Hippocampal formation (tissue), 2 donors: ENCODE measurements at places on chromosomes 4 and X.

GRCh38 chr4:110627977-110628662 lies 5.2 kb upstream of the PITX2 start:
- no peak for DNase-seq

- DNase-seq = no peak
Observed at GRCh38 chr4:71026086-71026485, 32.6 kb downstream of the DCK start.

DNA sequence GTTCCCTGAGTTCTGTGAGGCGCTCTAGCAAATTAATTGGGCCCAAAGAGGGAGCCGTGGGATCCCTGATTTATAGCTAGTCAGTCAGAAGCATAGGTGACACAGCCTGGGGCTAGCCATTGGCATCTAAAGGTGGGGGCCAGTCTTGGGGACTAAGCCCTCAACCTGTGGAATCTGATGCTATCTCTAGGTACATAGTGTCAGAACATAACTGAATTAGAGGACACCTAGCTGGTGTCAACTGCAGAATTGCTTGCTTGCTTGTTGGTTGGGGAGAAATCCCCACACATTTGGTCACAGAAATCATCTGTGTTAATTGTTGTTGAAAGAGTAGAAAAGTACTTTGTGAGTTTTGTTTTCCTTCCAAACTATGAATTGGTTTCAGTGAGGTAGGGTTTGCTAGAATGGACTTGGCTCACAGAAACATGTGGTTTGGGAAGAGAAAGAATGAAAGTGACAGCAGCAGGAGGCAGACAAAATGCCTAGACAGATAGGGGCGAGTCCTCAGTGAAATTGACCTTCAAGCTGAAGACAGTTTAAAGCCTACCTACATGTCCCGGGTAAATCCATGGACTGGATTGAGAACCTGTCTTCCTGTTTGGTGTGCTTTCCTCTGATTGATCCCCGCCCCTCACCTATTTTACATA lies 12.8 kb upstream of the GPR82 start:
- no peak for DNase-seq

DNA sequence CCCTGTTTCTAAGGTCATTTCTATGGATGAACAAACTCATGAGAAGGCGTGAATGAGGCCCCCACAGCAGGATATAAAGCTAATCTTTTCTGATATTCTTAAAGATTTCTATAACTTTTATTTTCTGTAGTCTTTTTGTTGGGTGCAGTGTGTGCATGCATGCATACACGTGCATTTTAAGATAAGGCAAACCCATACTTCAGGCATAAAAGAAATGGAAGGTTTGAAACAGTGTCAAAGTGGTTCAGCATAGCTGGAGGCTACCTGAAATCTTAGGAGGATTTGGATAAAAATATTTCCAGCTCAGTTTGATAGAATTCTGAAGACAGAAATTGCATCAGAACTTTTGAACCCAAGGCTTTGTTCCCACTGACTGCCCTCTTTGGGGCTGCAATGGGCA lies 119.7 kb downstream of the PDHA2 start:
- no peak for DNase-seq

- DNase-seq = no peak
Observed at GRCh38 chrX:41518127-41518840, 71.1 kb downstream of the NYX start.

GRCh38 chr4:95761426-95761825 lies 78.5 kb upstream of the PDHA2 start:
- no peak for DNase-seq

DNA sequence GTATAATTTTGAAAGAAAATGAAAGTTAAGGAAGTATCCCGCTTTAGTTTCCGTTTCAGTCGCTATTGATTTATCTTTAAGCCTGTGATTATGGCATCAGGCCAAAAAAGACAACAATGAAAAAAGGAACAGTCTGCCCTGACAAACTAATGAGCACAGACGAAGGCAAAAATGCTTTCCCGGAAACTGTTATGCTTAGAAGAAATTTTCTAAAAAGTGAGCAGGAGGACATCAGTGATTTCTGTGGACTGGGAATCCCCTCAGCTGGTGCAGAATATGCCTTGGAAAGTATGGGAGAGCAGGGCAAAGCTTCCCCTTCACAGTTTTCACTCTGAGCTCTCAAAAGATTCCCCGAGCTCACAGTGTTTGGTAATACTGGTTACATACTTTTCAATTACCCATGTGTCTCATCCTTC lies 5.1 kb upstream of the CXCL10 start:
- no peak for DNase-seq

DNA sequence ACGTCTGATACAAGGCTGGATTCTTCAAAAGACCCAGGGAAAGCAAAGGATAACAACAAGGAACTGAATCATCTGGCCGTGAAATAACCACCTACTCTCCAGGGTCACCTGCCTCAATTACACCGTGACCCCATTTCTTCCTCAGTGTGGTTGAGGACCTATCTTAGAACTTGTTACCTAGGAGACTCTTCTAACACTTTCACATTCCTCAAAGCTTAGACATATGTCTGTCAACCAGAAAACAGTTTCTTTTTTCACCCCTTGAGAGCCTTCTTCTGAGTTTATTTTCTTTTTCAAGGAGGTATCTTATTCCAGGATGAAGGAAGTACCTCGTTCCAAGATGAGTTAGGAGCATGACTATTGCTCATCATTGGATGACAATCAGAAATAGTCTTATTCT lies 337.8 kb downstream of the ARHGAP24 start:
- no peak for DNase-seq

DNA sequence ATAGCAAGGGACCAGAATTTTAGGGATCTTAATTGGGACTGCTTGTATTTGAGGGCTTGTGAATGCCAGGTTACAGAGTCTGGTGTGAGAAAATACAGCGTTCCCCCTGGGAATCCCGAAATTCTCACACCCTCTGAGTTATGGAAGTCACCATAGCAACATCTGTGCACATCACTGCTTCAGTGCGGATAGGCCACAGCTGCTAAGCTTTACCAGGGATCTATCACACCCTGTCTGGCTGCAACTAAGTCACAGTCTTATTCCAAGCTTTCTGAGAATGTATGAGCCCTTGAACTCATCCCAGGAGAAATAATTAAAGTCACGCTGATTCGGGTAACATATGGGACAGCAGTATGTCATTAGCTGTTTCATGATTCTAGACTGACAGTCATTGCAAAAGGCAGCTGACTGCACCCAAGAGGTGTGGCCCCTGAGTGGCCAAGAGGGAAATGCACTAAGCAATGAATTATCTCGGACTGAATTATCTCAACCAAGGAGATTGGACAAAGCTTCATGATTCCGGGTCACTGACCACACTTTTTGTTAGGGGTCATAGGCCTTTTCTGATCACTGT lies 46.7 kb upstream of the BTC start:
- no peak for DNase-seq

GRCh38 chr4:176791591-176792325 lies 964 bp downstream of the VEGFC start:
- no peak for DNase-seq

- DNase-seq = no peak
Observed at GRCh38 chr4:79676705-79677104, 268.7 kb upstream of the GK2 start.

GRCh38 chr4:7104366-7105031 lies 36.6 kb upstream of the GRPEL1 start:
- DNase-seq = no peak

DNA sequence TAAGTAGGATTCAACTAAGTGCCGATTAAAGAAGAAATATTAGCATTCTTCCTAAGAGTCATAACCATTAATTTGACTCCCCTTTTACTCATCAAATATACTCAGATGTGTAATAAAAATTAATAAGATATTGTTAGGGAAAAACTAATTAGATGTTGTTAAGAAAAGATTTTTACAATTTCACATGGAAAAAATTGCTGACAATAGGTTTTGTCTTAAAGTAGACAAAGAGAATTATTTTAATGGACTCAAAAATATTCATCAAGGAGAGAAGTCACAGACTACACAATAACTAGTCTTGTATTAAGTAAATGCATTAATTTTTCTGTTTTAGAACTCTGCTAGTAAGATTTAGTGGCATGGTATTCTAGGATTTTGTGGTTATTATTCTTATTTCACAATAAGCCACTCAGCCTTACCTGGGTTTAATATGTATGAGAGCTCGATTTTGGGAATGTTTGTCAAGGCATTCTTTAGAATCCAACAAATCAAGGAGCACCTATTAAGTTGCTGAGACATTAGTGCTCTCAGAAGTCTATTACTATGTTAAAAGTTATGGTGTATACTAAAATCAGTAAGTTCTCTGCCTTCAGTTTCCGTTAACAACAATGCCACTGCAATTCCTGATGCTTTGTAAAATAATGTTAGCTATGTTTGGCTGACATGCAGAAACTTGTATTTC lies 110.2 kb upstream of the UGT8 start:
- DNase-seq = no peak

- no peak for DNase-seq
Observed at GRCh38 chrX:38126179-38126578, 94.5 kb downstream of the SRPX start.

DNA sequence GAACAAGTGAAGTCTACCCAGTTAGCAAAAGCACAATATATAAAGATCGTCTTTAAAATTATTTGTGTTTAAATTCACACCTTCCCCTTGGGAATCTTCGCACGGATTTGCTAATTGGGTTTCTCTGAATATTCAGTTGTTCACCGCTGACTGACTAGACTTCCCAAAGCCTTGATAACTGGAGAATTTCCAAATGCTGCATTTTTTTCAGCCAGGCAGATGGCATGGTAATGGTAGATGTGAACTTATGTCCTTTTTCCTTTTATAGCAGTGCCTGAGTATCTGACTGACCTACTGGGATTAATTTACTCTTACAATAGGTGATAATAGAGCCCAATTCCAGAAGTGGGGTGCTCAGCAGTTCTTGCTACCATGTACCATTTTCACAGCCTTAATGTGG lies 548.1 kb downstream of the PACRGL start:
- DNase-seq = no peak

DNA sequence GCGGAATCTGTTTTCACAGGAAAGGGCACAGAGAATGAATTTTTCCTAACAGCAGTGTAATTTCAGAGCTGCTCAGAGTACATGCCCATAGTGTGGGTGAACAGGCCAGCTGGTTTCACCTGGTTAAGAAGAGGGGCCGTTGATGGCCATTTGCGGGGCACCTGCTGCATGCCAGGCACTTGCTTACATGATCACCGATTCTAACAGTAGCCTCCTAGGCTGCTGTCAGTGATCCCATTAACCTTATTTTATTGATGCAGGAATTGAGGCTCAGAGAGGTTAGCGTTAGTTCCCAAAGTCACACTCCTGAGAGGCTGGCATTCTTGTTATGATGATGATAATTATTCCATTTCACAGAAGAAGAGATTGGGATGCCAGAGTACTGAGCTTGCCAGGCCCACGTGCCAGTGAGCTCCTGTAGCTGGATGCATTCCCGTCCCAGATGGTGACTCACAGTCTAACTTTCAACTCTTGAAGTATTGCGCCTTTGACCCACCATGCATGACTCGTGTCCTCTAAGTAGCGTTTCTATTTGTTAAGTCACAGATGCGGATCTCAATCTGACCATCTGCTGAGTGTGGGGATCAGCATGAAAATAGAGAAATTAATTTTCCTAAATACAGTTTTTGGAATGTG lies 76.5 kb downstream of the PSAPL1 start:
- peak; percentile 42 for DNase-seq

GRCh38 chr4:870951-871350 lies 45.0 kb upstream of the CPLX1 start:
- no peak for DNase-seq

DNA sequence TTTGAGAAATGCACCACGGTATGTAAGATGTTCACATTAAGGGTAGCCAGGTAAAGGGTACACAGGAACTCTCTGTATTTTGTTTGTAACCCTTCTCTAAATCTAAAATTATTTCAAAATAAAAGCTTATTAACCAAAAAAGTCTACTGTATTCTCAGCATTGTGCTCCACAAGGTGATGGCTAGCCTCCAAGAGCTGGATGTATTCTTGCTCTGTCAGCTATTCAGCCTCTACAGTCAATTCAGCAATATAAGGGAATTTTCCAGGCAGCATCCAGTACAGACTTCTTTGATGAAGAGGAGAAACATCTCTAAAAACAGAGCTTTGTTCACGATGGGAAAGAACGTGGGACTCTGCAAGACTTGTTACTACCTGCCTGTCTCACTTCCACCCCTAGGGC lies 63.5 kb upstream of the MAOA start:
- no peak for DNase-seq

DNA sequence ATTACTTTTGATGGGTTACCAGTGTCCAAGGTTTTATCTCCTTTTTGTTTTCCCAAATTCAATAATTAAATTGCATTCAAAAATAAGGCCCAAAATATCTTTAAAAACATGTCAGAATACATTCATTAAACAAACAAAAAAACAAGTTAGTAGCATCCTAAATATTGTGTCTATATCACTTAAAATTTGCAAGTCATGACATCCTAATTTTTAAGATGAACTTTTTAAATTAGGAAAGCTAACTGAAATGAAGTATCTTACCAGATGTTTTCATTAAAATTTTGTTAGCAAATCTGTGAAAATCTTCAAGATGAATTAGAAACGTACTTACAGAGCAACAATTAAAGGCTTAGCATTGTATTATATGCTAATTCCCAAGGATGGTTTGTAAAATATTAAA lies 962 bp upstream of the CFAP299 start:
- no peak for DNase-seq

GRCh38 chr4:3858765-3859388 lies 92.7 kb downstream of the ADRA2C start:
- no peak for DNase-seq

DNA sequence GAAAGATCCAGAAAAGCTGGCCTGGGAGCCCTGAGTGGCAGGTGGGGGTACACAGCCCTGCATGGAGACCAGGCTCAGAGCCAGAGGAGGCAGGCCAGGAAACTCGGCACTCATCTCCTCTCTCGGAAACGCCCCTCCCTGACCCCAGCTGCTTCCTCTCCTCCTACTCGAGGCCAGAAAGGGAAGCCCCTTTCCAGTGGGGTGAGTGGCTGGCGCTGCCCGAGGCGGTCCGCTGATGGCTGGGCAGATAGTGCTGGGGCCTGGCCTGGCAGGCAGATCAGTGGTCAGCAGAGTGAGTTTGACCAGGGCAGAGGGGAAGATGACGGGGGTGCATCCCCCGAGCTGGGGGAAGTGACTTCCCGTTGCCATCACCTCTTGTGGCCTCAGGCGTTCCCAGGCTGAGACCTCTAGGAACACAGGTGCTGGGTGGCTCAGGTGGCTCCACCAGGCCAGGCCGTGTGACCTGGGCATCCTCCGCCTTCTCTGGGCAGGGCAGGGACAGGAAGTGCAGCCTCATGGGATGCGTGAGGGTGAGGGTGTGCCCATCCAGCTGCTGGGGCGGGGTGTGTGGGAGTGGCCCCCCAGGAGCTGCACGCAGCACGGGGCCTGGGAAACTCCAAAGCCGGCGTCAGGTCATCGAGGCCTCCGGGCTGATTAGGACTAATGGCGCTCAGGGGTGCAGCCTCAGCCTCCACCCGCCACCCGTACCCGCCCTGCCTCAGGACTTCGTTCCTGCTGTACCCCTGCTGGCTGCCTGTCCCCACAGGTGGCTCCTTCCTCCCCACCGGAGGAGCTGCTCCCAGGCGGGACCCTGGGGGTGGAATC lies 5.7 kb downstream of the SH3BP2 start:
- no peak for DNase-seq

GRCh38 chrX:40085102-40085551 lies 12.6 kb downstream of the BCOR start:
- no peak for DNase-seq

- no peak for DNase-seq
Observed at GRCh38 chr4:14749910-14750309, 252.4 kb upstream of the CPEB2 start.
